ENCODE measurements at places on chromosomes 4 and X.

GRCh38 chrX:1535241-1536041 lies 1.5 kb downstream of the P2RY8 start:
- DNase-seq: no peak

DNA sequence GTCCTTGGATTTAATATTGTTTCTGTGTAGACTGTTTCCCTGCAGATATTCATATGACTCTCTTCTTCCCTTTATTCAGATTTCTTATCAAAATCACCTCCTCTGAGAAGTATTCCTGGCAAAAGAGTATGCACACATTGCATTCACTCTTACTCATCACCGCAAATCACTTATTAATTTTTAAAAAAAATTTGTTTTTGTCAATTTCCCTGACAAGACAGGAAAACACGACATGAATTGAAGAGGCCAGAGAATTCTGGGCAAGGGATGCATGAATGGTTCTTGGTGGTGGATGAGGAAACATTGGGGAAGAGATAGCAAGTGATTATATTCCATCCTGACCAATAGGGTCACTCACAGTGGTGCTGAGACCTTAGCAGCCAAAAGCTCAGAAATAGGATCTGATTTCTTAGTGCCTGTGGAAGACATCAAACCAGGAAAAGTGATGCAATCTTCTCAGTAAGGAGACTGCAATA lies 522.5 kb upstream of the AGA start:
- no peak for DNase-seq

GRCh38 chrX:45322382-45322781 lies 121.7 kb upstream of the DIPK2B start:
- DNase-seq: peak; percentile 49

DNA sequence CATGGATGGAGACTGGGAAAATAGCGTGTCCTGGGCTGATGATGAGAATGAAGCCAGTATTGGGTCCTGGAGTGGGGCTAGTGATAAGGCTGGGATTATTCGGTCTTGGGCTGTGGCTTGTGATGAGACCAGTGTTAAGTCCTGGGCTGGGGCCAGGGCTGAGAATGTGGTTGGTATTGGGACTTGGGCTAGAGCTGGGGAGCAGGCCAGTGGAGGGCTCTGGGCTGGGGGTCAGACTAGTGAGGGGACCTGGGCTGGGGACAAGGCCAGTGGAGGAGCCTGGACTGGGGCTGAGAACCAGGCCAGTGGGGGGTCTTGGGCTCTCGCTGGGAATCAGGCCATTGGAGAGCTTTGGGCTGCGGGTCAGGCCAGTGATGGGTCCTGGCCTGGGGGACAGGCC lies 6.7 kb downstream of the ARMCX4 start:
- no peak for DNase-seq

GRCh38 chrX:105829011-105829410 lies 6.7 kb downstream of the NRK start:
- no peak for DNase-seq

All from ELF-1 (cell line).